Stimulated activated CD4-positive, alpha-beta T cell treated with anti-CD3 and anti-CD28 coated beads, Interleukin-15, amount 100 ng/mL, for 48 hours (primary cell): ENCODE measurements at places on chromosomes 11 and 22.

DNA sequence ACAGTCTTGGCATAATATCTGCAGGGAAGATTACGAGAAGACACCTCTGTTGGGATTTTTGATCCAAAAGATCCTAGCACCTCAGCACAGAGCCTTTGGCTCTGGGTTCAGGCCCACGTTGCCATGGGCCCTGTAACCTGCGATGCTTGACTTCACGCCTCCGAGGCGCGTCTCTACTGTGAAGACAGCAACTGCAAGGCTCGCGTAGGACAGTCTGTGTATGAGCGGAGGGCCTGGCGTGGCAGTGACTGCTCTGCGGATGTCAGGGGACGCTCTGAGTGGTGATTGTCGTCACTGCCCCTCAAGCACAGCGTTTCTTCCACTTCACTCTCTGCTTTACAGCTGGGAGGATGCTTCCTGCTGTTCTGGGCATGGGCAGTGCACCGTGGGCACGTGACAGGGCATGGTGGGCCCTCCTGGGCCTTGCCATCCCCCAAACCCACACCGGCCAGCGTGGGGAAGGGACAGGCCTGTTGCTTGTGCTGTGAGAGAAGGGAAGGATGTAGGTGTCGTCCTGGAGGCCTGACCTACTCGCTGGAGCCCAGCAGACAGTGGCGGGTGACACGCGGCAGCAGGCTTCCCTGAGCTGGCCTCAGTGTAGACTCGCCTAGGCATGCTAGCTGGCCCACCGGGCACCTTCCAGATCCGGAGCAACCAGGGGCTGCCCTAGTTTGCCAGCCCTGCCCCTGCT is 26.5 kb downstream of the GLB1L2 start:
- no peak for DNase-seq

DNA sequence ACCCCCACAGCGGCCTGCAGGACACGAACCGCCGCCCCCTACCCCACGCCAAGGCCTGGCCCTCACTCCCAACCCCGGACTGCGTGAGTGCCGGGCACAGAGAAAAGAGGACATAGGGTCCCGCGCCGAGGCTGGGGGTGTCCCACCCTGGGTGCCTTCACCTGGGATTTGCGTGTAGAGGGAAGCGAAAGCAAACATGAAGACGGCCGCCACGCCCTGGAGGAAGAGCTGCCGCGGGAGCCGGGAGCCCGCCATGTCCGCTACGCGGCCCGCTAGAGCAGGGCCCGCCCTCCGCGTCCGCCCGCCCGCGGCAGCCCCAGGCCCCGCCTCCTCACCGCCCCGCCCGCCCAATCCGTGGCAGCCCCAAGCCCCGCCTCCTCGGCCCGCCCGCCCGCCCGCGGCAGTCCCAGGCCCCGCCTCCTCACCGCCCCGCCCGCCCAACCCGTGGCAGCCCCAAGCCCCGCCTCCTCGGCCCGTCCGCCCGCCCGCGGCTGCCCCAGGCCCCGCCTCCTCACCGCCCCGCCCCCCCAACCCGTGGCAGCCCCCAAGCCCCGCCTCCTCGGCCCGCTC is at the start of gene LMF2:
Gene LMF2 (minus strand): TSS at position 282 of the 570 bp plus-strand sequence. CDS start 27 bp downstream, at position 255.
- DNase-seq = peak; percentile 88

GRCh38 chr11:65382804-65383368 is 440 bp upstream of the SLC25A45 start:
- no peak for DNase-seq

DNA sequence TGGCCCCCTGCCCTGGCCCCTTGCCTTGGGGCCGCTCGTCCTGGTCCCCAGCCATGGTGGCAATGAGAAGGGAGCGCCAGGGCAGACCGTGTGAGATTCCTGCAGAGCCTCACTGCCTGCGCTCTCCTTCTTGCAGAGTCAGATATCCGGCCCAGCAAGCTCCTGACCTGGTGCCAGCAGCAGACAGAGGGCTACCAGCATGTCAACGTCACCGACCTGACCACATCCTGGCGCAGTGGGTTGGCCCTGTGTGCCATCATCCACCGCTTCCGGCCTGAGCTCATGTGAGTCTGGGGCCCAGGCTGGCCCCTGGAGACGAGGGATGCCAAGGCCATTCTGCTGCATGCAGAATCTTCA is 114.1 kb downstream of the MICAL2 start:
- peak; percentile 88 for DNase-seq

- no peak for DNase-seq
Observed at GRCh38 chr11:104078245-104078644, 41.8 kb downstream of the DDI1 start.

- DNase-seq = no peak
Observed at GRCh38 chr11:76074148-76075095, 131.9 kb downstream of the WNT11 start.

DNA sequence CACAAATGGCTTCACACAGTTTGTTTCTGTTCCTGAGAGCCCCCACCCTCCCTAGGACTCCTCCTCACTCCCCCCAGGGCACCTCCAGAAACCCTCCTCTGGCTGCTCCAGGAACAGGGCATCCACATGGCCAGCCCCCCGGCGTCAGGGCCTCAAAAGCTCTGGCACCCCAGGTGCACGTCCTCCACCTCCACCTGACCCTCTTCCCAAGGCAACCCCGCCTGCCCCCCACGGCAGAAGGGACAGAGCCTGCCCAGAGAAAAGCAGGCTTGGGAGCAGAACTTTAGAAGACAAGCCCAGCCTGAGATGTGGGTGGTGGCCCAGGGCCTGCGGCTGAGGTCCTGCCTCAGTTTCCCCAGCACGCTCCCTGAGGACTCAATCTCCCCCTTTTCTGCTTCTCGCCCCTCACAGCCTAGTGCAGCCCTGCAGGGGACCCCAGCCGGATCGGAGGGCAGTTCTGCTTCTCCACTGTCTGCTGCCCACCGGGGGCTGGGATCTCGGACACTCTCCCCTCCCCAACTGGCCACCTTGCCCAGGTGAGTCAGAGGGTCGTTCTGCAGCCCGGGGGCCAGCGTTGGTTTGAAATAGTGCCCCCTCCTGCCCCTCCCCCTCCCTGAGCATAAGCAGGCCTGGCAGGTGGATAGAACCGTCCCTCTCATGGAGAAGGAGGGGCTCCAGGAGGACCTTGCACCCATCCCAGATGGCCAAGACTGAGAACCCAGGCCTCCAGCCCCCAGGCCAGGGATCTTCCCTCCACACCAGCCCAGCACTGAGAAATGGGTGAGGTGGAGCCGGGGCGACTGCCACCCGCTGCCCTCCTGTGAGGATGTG is 2.4 kb upstream of the TRABD start:
- no peak for DNase-seq
